ENCODE measurements at places on chromosomes 5 and 9. TPM values are rescaled to one million over a fixed set of nuclear protein-coding genes. Genes with fewer than 3 reads are reported as not detected.
A peak's percentile ranks its signal among the peaks of the same experiment; 100 is the strongest.

GRCh38 chr9:214648-215493 lies at the start of gene DOCK8:
Gene DOCK8 (plus strand): TSS chr9:214865. CDS start chr9:214977, 112 bp downstream.
- peak; percentile 18 for DNase-seq

Gene POLR3G
- 4.5 TPM for total RNA-seq

DNA sequence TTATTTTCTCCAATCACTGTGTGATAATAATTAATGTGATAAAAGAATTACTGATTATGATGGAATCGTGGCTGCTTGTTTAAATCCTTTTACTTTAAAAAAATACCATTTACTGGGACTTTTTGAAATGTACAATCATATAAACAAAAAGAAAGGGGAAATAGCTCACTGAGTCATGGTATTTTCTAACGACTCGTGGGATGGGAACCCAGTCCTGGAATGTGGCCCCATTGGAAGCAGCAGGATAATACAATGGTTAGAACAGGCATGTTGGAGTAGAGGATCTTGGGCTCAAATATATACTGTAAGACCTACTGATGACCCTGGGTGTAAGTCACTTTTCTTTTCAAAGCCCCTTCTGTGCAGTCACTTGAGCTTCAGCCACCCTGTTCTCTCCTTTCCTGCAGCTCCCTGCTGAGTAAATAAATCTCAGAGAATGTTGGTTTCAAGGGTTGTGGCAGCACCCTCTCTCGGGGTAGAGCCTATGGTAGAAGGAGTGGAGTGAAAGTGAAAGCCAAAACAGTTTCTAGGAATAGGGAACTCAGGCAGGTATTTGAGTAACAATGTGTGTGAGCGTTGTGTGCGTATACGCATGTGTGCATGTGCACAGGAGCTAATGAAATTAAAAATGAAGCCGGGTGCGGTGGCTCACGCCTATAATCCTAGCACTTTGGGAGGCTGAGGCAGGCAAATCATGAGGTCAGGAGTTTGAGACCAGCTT lies 40.8 kb upstream of the LARP1 start:
- DNase-seq = peak; percentile 45

- DNase-seq = peak; percentile 3
Measured at GRCh38 chr5:33231214-33231710, 209.5 kb upstream of the TARS1 start.

DNA sequence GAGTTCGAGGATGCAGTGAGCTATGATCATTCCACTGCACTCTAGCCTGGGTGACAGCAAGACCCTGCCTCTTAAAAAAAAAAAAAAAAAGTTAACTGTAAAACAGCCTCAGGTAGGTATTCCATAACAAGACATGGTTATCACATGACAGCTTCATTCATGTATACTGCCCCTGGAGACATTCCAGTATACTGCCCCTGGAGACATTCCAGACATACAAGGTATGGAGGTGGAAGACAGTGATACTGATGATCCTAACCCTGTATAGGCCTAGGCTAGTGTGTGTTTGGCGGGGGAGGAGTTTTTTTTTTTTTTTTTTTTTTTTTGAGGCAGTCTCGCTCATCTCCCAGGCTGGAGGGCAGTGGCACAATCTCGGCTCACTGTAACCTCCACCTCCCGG lies 105.5 kb downstream of the RICTOR start:
- DNase-seq = no peak

- DNase-seq = no peak
Measured at GRCh38 chr9:133615186-133615585, 6.0 kb upstream of the FAM163B start.

GRCh38 chr9:129285979-129286772 lies 108.1 kb upstream of the IER5L start:
- DNase-seq = no peak

DNA sequence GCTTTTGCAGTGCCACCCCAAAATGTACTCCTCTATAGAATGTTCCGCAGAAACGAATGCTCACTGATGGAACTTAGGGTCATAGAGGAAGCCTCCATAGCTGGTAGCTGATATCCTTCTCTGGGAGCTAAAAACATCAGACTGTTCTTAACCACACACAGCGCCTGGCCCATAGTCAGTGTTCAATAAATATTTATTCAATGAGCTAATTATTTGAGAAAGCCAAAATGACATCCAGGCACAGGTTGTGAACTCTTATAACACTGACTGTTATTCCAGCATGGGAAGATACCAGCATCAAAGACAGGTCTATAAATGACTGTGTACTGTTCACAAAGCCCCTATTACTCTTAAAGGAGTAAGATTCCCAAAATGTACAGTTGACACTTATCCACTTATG lies 12.9 kb downstream of the GDF9 start:
- DNase-seq = no peak

Gene ZNF883
- 2.2 TPM for total RNA-seq

GRCh38 chr5:1757511-1757910 lies 42.1 kb downstream of the MRPL36 start:
- DNase-seq = no peak

GRCh38 chr5:38742821-38743220 lies 103.0 kb upstream of the OSMR start:
- DNase-seq = no peak

GRCh38 chr5:150778088-150778516 lies 455 bp upstream of the SMIM3 start:
- no peak for DNase-seq

Gene RAB3C
- not detected for total RNA-seq

Gene PPP3R2
- total RNA-seq = not detected

GRCh38 chr5:119453040-119453373 lies 710 bp downstream of the HSD17B4 start:
- peak; percentile 67 for DNase-seq

Gene UBE2R2
- 20.3 TPM for total RNA-seq

DNA sequence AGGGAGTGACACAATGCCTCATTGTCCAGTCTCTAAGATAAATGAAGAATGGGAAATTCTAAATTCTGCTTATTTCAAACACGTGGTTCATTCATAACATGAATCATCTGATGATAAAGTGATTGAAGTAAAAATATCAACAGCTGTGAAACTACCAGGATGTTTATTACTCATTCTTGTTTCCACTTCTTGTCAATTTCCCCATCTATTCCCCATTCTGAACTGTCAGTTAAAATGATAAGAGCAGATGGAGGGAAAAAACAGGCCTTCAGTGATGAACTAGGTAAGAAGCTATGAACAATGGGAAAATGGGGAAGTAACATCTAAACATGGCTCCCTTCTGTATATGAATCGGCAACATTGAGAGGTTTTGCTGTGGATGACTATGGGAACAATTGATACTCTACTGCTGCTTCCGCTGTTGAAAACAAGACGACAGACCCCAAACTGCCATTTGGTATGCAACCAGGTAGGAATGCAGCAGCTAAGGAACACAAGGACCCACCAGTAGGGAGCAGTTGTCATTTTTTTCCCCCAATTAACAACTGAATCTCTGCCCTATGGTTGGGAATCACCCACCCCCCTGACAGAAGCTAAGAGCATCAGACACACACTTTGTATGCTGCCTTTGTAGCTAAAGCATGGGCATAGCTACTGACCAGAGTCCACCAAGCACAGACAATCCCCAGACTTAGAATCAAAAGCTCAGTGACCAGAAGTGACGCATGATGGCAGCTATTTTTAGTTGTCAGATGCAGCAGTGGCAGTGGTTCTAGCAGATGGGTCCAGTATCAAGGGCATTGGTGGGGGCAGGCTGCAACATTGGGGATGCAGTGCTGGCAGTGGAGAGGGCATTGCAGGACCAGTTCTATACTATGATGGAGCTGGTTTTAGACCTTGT lies 52.9 kb upstream of the ZNF366 start:
- no peak for DNase-seq

- DNase-seq = no peak
Measured at GRCh38 chr5:139812836-139813805, 17.5 kb downstream of the PSD2 start.

Gene CDKN2B-AS1
- total RNA-seq = 9.5 TPM

DNA sequence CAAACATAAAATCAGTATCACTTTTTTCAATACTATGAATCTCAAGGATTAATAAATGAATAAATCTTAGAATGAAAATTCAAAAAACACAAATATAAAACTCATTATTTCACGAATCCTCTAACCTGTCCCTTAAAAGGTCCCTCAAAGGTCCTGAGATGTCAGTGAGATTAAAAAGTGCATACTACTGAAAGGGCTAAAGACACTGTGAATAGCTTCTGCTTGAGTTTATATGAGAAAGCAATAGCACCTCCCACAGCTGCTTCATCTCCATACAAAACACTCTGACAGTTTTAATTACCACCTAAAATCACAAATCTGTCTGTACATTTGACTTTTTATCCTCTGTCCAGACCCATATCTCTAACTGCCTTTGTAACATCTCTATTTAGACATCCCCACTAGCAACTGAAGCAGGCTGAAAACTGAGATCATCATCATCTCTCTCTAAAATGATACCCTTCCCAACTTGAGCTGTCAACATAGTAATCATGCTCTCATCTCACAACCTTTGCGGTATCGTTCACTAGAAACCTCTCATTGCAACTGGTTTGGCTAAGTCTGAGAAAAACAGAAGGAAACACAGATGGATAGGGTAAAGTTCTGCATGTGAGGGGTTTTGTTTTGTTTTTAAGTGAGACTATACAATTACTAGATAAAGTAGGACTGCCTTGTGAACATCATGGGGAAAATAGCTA lies 56.3 kb downstream of the TBCA start:
- DNase-seq = no peak

- no peak for DNase-seq
Measured at GRCh38 chr5:11240293-11241190, 479.5 kb upstream of the DAP start.

DNA sequence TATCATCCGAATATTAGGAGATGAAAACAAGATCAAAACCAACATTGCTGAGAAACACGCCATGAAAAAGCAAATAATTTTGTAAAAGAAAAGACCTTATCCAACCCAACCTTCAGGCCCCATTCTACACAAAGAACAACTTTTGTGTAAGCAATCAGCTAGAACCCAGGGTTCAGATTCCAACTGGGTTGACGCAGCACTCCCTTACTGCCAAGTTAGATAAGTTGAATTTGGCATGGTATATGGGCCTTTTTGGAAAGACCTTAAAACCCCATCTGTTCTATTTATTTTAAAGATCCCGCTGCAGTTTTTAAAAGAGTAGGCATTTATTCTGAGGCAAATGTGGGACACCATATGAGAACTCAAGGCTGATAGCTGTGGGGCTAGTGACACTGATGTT lies 2033.8 kb upstream of the WWC1 start:
- no peak for DNase-seq

- DNase-seq = no peak
Measured at GRCh38 chr5:177023303-177023664, 788 bp downstream of the ZNF346 start.

DNA sequence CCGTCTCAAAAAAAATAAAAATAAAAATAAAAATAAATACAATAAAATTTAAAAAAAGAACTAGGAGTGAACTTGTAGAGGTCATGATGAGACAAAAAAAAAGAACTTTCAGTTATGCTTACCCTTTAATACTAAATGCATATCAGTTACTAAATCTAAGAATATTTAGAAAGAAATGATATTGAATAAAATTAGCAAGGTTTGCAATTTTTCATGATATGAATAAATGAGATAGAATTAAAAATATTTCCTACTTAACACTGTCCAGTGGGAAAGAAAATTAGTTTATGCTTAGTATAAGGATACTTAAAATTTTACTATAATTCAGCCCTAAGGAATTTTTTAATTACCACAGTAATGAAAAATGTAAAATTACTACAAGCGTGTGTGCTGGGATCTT lies 132.4 kb downstream of the TLE1 start:
- no peak for DNase-seq

Data from fibroblast of villous mesenchyme (primary cell).